ENCODE measurements at places on chromosomes 3 and 15. TPM values are rescaled to one million over a fixed set of nuclear protein-coding genes. Genes with fewer than 3 reads are reported as not detected.

CIB1 gene
- 125 TPM for total RNA-seq

FANCI gene
- 202 TPM for total RNA-seq

C3orf49 gene
- total RNA-seq, result not detected

GORASP1 gene
- total RNA-seq, result 27.2 TPM

MUSTN1 gene
- 1.4 TPM for total RNA-seq

Data from T-helper 2 cell treated with Interferon-gamma antibody and Interleukin-4, amounts not matched to agents 100 ng/mL and 5 ng/mL, for 36 hours (primary cell).